GM10248 (cell line): ENCODE measurements at places on chromosomes 12 and 14.

DNA sequence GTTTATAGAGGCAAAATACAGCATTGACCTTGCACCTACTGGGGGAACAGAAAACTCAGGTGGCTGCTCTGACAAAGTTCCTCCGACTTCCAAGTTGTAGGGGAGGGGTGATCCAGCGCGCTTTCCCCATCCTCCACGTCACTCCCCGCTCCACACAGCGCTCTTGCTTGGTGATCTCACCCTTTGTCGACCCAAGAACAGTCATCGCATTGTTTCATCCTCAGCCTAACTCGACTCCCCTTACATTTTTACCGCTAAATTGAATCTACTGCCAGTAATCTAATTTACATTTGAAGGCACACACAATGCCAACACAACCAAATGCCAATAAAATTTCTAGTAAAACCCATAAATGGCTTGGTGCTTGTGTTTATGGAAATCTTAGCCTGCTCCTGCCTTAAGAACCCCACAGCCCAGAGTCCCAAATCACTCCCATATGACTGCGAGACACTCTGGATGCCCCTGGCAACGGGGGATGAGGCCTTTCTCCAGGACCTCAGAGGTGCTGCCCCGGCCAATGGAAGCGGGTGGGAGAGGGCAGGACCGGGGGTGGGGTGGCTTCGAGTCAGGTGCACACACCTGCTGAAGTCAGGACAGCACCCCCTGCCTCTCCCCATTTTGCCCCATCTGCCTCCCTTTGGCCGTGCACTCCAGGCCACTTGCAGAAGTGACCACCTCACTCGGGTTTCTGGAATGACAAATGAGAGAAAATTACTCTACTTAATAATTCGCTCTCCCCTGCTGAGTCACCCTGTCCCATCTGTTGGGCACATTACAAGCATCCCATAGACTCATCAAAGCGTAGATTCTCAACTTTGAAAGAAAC is 98.2 kb upstream of the GSC start:
- DNase-seq, result no peak

DNA sequence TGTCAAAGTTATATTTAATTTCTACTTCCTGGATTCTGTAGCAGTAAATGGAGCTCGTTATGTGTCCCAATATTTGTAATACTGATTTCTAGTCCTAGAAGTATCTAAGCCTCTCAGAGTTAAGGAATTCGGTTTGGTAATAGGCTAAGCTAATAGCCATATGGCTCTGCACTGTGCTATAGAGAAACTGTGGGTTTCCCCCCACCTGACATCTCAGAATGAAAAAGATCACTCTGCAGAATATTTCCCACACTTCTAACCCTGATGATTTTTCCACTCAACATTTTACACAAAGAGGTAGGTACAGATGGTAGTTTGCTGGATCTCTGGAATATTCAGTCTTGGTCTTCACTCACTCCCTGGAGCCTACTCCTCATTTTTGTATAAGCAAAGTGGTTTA is 71.2 kb downstream of the BORCS5 start:
- DNase-seq, result peak; percentile 35

GRCh38 chr12:130932061-130932930 is 21.4 kb upstream of the ADGRD1 start:
- DNase-seq, result no peak

DNA sequence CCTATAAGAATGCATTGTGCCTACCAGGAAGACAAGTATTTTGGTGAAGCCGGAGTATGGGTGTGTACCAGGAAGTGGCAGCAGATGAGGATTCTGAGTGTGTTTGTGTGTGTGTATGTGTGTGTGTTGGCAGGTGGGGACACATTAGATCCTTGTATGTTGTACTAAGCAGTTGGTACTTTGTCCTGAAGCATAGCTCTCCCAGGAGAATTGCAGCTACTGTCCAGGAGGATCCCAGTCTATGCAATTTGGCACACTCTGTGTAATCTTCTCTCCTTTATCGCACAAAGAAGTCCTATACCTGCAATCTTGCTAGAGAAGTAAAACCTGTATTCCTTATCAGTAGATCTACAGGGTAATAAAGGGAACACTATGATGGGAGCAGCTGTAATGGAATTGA is 276.5 kb downstream of the PAWR start:
- DNase-seq, result no peak

GRCh38 chr12:48881686-48882314 is 16.1 kb upstream of the RND1 start:
- DNase-seq, result no peak

GRCh38 chr12:122124370-122124769 is 45.8 kb downstream of the MLXIP start:
- no peak for DNase-seq

DNA sequence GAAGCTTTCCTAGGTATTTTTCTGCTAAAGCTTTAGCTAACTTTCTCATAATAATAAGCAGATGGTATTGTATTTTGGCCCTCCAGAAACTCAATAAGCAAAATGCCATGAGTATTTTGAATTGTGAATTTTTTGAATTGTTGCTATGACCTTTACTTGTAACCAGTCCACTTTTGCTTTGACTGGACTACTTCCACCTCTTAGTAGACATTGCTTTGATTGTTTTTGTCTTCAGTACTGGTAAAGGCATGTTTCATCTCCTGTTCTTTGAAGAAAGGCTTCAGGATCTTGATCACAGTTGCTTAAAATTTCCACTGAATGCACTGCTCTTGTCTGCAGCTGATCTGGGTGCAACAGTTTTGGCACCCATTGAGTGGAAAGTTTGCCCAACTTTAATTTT is 102.3 kb downstream of the TRMT5 start:
- DNase-seq, result no peak
